ENCODE measurements at places on chromosomes 1 and 21. TPM values are rescaled to one million over a fixed set of nuclear protein-coding genes. Genes with fewer than 3 reads are reported as not detected.
A peak's percentile ranks its signal among the peaks of the same experiment; 100 is the strongest.

DNA sequence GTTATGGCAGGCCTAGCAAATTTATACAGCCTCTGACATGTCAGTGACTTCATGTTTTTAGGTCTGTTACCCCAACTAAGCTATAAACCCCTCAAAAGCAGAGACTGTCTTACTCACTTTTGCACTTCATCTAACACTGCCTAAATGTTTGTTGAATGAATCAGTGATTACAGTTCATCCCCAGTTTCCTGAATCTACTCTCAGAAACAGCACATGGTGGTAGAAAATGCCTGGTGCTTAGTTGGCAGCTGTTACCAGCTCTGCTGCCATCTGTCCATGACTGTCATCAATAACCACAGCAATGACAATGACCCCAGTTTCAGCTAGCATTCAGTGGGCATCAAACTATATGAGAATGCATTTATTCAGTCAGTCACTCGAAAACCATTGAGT lies 110.5 kb upstream of the SERBP1 start:
- DNase-seq = no peak
- H3K36me3 ChIP-seq = no peaks in the 10 kb centered on the region
- H3K4me3 ChIP-seq = no peak overlapping the region

- no peak overlapping the region for H3K27ac ChIP-seq
- no peaks in the 10 kb centered on the region for H3K36me3 ChIP-seq
- no peaks in the 10 kb centered on the region for H3K27me3 ChIP-seq
- no peak overlapping the region for H3K4me3 ChIP-seq
- H3K4me1 ChIP-seq = no peaks in the 10 kb centered on the region
Measured at GRCh38 chr1:77407738-77408375, 126.0 kb downstream of the AK5 start.

DNA sequence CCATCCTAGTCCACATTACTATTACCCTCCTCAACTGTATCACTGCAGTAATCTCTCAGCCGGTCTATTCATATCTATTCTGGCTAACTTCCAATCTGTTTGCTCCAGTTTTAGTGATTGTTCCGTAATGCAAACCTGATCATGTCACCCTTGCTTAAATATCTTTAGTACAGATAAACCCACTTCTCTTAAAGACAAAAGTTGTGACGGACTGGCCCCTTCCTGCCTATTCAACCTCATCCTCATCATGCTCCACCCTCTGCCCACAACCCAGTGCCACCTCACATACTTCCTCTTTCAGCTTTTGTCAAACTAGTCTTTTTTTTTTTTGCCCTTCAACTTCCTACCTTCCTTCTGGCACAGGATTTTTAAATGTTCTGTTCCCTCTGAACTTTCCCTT lies 2.8 kb upstream of the C1orf162 start:
- H3K36me3 ChIP-seq = no peaks in the 10 kb centered on the region
- H3K4me1 ChIP-seq = peaks cover 3% of the 10 kb centered on the region
- H3K27ac ChIP-seq = no peak overlapping the region
- H3K4me3 ChIP-seq = no peak overlapping the region

GRCh38 chr1:19940486-19941205 lies 17.2 kb upstream of the PLA2G2E start:
- no peaks in the 10 kb centered on the region for H3K27me3 ChIP-seq
- no peak overlapping the region for H3K4me3 ChIP-seq
- no peaks in the 10 kb centered on the region for H3K36me3 ChIP-seq
- no peaks in the 10 kb centered on the region for H3K4me1 ChIP-seq
- no peak overlapping the region for H3K27ac ChIP-seq
- DNase-seq = no peak

DNA sequence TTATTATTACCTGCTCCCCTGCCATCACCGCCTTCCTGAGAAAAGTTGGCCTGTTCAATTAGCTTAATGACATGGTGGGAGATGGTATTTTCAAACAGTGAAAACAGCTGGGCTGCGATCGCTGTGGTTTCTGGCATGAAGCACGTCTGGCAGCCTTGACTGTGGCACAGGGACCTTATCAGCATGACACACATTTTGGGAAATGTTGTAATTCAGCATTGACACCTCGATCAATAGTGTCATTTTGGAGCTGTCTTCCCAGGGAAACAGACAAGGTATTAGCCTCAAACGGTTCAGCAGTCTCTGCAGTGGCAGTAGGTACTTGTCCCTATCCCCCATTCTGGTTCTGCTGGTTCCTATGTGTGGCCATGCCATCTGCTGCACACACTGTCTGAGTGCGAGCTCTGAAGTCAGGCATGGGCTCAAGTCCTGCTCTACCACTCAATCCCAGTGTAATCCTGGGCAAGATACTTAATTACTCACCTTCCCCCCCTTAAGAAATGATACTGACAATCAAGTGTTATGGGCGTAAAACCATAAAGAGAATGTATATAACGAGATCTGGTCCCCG lies 154.5 kb upstream of the KCND3 start:
- no peak for DNase-seq
- no peaks in the 10 kb centered on the region for H3K27me3 ChIP-seq
- H3K4me3 ChIP-seq = no peak overlapping the region
- no peaks in the 10 kb centered on the region for H3K36me3 ChIP-seq
- no peak overlapping the region for H3K27ac ChIP-seq

- H3K36me3 ChIP-seq = no peaks in the 10 kb centered on the region
- no peaks in the 10 kb centered on the region for H3K27me3 ChIP-seq
- peaks cover 14% of the 10 kb centered on the region for H3K4me1 ChIP-seq
- DNase-seq = no peak
Measured at GRCh38 chr1:94884106-94884505, 42.8 kb downstream of the CNN3 start.

GRCh38 chr1:201313086-201313485 lies 29.8 kb downstream of the PKP1 start:
- no peak overlapping the region for H3K4me3 ChIP-seq
- H3K27me3 ChIP-seq = no peaks in the 10 kb centered on the region
- peaks cover 63% of the 10 kb centered on the region for H3K4me1 ChIP-seq
- DNase-seq = no peak

DNA sequence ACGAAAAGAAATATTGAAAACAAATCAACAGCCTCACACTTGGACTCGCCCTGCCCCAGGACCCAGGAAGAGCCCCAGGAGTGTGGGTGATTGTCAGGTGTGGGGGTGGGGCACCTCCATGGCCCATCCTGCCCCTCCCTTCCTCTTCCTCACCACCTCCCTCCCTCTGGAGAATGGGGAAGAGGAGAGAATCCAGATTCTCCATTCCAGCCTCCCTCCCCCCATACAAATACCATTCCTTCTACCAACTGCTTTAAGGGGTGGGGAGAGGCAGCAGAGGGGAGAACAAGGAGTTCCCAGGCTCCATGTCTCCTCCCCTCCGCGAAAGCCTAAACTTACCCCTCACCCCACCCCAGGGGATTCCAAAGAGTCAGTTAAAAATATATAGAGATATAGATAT lies 36.7 kb downstream of the MEF2D start:
- H3K27ac ChIP-seq = peak overlapping the region; percentile 83
- DNase-seq = no peak
- no peak overlapping the region for H3K4me3 ChIP-seq
- no peaks in the 10 kb centered on the region for H3K27me3 ChIP-seq

DNA sequence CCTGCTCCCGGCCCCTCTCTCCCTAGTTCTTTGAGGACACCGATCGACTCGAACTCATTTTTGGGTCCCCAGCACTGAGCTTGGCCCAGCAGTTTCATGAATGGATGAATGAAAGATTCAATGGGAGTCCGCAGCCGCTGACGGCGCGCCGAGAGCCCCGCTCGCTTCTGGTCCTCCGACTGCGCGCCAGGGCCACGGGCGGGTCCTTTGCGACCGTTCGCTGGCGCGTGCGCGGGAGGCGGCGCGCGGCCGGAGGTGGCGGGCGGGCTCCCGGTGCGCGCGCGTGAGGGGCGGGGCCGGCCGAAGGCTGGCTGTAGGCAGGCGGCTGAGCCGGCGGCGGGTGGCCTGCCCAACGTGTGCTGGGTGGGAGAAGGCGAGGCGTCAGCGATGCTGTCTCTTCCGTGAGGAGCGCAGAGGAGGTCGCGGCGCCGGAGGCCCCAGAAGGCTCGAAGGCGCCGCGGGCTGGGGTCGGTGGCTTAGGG lies at the start of gene MAST2:
Gene MAST2, plus strand, starts transcription at position 314 of the 482 bp plus-strand sequence. CDS start 284 bp downstream, outside the sequence.
- peak; percentile 86 for DNase-seq
- H3K27me3 ChIP-seq = no peaks in the 10 kb centered on the region
- peak within 1 kb of the TSS; percentile 85 for H3K27ac ChIP-seq
- no peaks in the 10 kb centered on the region for H3K36me3 ChIP-seq
- peak within 1 kb of the TSS; percentile 55 for H3K4me3 ChIP-seq

- no peak for DNase-seq
- H3K27me3 ChIP-seq = no peaks in the 10 kb centered on the region
- H3K27ac ChIP-seq = no peak overlapping the region
- H3K4me3 ChIP-seq = no peak overlapping the region
- H3K4me1 ChIP-seq = peaks cover 22% of the 10 kb centered on the region
Measured at GRCh38 chr1:167717351-167717750, 4.4 kb upstream of the MPZL1 start.

- H3K27ac ChIP-seq = no peak overlapping the region
- H3K4me3 ChIP-seq = no peak overlapping the region
- no peaks in the 10 kb centered on the region for H3K4me1 ChIP-seq
- H3K36me3 ChIP-seq = no peaks in the 10 kb centered on the region
- DNase-seq = no peak
- H3K27me3 ChIP-seq = no peaks in the 10 kb centered on the region
Measured at GRCh38 chr21:19130379-19131028, 726.9 kb upstream of the TMPRSS15 start.

DNA sequence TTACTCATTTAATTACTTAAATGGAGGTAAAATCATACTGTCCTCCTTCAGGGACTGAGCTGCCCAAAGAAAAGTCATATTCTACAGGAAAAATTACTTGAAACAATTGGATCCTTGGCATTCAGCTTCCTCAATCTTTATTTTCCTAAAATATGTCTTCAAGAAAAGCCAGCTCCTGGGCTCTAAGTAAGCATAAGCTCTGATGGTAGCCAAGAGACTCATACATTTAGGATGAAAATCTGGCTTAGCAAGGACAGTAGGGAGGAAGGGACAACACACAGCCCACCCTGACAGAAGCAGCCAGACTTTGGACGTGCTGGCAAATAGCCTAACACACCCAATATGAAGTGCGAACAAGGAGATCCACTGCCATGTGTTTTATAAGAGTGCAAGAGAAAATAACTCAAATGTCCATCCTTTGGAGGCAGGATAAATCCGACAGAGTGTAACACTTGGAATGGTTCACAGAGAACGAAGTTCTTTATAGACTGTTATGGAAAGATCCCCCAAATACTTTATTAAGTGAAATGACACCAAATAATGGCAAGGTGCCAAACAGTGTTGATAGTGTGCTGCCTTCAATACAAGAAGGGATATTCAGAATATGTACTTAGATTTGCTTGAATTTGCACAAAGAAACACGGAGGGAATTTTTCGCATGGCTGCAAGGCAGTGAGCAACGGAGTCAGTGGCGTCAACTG lies 14.1 kb downstream of the CAPN8 start:
- H3K27me3 ChIP-seq = no peaks in the 10 kb centered on the region
- H3K36me3 ChIP-seq = no peaks in the 10 kb centered on the region
- no peak overlapping the region for H3K4me3 ChIP-seq
- no peak for DNase-seq
- H3K27ac ChIP-seq = no peak overlapping the region

DNA sequence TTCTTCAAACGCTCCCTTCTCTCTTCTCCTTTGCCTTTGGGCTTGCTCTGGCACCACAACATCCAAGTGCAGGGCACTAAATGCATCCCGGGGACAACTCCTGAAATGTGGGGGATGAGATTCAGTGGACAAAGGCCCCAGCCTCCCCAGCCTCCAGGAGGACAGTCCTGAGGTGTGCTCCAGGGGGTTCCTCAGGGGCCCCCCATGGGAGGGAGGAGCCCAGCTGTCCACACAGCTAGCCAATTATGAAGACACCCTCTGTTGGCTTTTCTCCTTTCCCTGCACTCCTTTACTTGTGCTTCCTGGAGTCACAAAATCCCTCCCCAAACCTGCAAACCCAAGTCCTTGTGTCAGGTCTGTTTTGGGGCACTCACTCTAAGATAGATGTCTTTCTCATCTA lies 735.4 kb downstream of the PTPRU start:
- no peaks in the 10 kb centered on the region for H3K36me3 ChIP-seq
- peak; percentile 81 for DNase-seq
- no peak overlapping the region for H3K4me3 ChIP-seq
- H3K4me1 ChIP-seq = no peaks in the 10 kb centered on the region

GRCh38 chr1:194478731-194479130 lies 1292.3 kb upstream of the B3GALT2 start:
- DNase-seq = no peak
- no peak overlapping the region for H3K4me3 ChIP-seq
- no peaks in the 10 kb centered on the region for H3K27me3 ChIP-seq
- no peaks in the 10 kb centered on the region for H3K36me3 ChIP-seq
- H3K27ac ChIP-seq = no peak overlapping the region

GRCh38 chr1:86380257-86380861 lies 15.8 kb downstream of the ODF2L start:
- no peak for DNase-seq
- no peaks in the 10 kb centered on the region for H3K36me3 ChIP-seq
- H3K27me3 ChIP-seq = no peaks in the 10 kb centered on the region

- H3K36me3 ChIP-seq = no peaks in the 10 kb centered on the region
- H3K27ac ChIP-seq = no peak overlapping the region
- peaks cover 14% of the 10 kb centered on the region for H3K4me1 ChIP-seq
Measured at GRCh38 chr1:44413740-44414139, 8.7 kb downstream of the RNF220 start.

GRCh38 chr1:184888505-184888904 lies 85.8 kb downstream of the NIBAN1 start:
- no peak for DNase-seq
- H3K27me3 ChIP-seq = no peaks in the 10 kb centered on the region
- H3K27ac ChIP-seq = no peak overlapping the region
- H3K4me1 ChIP-seq = peaks cover 48% of the 10 kb centered on the region
- H3K4me3 ChIP-seq = no peak overlapping the region

- no peak for DNase-seq
- no peaks in the 10 kb centered on the region for H3K27me3 ChIP-seq
- no peaks in the 10 kb centered on the region for H3K36me3 ChIP-seq
- H3K4me3 ChIP-seq = no peak overlapping the region
- no peak overlapping the region for H3K27ac ChIP-seq
- H3K4me1 ChIP-seq = no peaks in the 10 kb centered on the region
Measured at GRCh38 chr1:76901158-76901767, 34.0 kb downstream of the ST6GALNAC5 start.

DNA sequence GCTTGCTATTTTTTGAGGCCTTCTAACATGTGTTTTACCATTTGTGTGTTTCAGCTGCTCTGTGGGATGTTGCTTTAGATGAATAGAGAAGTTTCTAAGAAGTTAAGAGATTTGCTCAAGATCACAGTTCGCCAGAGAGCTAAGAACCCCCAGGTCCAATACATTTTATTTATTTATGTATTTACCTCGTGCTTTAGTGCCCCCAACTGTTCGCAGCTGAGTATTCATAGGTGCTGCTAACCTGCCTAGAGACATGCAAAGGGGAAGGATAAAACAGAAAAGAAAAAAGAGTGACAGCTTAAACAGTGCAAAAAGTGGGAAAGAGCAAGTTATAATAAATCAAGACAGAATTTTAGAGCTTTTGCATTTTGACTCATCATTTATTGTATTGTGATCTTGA lies 31.1 kb downstream of the NFYC start:
- DNase-seq = no peak
- no peaks in the 10 kb centered on the region for H3K36me3 ChIP-seq
- peaks cover 46% of the 10 kb centered on the region for H3K4me1 ChIP-seq
- H3K27me3 ChIP-seq = no peaks in the 10 kb centered on the region
- no peak overlapping the region for H3K27ac ChIP-seq
- no peak overlapping the region for H3K4me3 ChIP-seq

CD1D gene
- 0.49 TPM for total RNA-seq

HMCN1 gene
- total RNA-seq = 10.6 TPM

AHDC1 gene
- total RNA-seq = 62.4 TPM

CEP350 gene
- 53.0 TPM for total RNA-seq

RGS4 gene
- 6.9 TPM for total RNA-seq

HHAT gene
- total RNA-seq = 11.8 TPM

MTMR11 gene
- total RNA-seq = 16.9 TPM

DIO1 gene
- total RNA-seq = not detected

MYOM3 gene
- total RNA-seq = 0.25 TPM

PERM1 gene
- not detected for total RNA-seq

FABP3 gene
- total RNA-seq = 16.7 TPM

Measured in vagina (tissue), 2 donors.